NK-92 treated with Interleukin-12 subunit alpha and Interleukin-12 subunit beta, amount 100 ng/mL, for 24 hours (cell line): ENCODE measurements at places on chromosomes 5 and 9.

DNA sequence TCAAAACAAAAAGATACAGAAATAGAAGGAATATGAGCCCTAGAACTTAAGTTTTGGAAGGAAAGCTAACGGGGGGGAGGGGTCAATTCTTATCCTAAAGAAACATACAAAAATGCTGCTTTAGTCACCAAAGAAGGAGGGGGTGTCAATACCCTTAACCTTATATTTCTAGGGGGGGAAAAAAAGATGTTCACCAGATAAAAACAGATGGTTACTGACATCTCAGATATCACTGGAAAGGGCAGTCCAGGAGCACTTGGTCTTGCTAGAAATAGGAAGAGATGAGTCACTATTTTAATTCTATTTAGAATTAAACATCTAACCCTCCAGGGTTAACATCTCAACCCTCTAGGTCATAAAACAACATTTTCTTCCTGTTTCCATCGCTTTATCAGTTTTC, 1.7 kb downstream of the DIAPH1 start:
- DNase-seq = no peak

- DNase-seq = no peak
Observed at GRCh38 chr5:84872768-84873167, 488.1 kb upstream of the EDIL3 start.

DNA sequence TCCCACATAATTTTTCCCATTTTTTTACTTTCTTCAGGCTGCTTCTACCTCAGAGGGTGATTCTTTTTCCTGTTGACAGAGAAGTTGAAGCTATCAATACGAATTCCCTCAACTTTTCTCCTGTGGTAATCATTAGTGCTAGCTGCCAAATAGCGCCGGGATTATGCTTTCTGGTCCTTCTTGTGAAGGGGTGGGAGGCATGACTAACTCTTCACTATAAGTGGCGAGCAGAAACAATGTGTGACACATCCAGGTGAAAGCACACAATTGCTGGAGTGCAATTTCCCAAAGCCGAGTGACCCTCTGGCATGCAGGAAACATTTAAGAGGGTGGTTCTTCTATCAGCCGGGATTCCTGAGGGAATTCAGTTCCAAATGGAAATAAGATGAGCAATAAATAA, 56.0 kb downstream of the TRPC7 start:
- DNase-seq = no peak

DNA sequence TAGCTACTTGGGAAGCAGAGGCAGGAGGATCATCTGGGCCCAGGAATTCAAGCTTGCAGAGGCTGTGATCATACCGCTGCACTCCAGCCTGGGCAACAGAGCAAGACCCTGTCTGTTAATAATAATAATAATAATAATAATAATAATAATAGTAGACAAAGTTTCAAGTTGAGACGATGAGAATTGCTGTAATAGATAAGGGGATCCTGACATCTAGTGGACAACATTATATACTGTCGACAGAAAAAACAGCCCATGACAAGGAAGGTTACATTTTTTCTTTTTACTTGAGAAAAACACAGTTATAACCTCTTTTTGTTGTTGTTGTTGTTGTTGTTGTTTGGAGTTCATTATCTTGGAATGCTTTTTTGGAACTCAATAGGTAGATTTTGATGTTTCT, 35.3 kb downstream of the NDFIP1 start:
- no peak for DNase-seq

- no peak for DNase-seq
Observed at GRCh38 chr9:91644433-91644832, 220.8 kb upstream of the NFIL3 start.

GRCh38 chr5:10169359-10169758, 80.3 kb downstream of the ATPSCKMT start:
- DNase-seq = no peak

DNA sequence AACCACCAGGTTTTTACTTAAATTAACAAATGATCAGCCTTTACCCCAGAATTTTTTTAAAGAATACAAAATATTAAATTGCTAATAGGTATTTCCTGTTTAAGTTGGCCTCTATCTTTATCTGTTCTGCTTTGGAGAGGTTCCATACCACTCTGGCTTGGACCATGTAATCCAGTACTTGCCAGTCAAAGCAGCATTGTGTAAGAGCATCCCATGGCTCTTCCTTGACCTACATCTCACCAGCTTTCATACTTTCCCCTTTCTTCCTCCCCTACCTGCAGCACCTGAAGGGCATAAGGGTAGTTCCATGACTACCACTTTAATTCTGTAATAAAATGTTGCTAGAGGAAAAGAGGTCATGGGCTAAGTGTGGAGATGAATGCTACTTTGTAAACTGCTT, 140.8 kb upstream of the MTAP start:
- DNase-seq = no peak

DNA sequence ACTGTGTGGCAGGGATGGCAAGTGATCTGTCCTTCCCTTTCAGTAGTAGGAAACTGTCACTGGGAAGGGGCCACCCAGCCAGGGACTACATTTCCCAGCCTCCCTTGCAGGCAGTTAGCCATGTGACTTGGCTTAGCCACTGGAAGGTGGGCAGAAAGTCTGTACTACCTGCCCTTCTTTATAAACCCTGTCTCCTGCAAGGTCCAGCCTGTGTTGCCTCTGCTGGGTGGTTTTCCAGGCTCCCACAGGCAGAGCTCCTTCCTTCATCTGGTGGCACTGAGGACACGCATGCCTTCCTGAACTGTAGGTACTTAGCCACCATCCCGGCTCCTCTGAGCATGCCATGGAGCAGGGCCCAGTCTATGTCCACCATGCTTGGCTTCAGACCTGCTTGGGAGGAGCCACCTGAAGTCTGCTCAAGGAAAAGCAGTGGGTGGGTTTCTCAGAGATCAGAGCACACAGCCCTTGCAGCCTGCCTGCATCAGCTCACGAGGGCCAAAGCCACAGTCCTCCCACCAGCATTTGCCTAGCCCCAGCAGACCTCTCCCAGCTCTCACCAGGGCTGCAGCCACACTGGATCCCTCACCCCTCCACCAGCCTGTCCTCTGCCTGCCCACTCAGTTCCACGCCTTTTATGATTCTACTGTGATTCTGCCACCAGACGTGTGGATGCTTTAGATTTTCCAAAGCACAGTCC, 16.7 kb upstream of the SLC25A51 start:
- no peak for DNase-seq

DNA sequence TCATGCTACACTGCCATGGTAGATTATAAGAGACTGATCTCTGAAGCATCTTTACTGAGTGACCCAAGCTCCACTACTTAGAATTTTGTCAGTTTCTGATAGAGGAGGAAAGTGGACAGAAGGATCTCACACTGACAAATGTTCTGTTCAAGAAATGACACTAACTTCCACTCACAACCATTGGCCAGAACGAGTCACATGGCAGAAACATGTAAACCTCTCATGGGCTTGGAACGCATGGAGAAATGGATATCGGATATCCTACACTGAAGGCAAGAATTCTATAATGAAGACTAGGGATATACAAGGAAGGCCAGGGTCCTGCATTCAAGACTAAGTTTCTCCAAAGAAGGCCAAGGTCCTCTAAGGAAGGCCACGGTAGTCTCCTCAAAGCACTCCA, 31.1 kb downstream of the EGFLAM start:
- DNase-seq = no peak

DNA sequence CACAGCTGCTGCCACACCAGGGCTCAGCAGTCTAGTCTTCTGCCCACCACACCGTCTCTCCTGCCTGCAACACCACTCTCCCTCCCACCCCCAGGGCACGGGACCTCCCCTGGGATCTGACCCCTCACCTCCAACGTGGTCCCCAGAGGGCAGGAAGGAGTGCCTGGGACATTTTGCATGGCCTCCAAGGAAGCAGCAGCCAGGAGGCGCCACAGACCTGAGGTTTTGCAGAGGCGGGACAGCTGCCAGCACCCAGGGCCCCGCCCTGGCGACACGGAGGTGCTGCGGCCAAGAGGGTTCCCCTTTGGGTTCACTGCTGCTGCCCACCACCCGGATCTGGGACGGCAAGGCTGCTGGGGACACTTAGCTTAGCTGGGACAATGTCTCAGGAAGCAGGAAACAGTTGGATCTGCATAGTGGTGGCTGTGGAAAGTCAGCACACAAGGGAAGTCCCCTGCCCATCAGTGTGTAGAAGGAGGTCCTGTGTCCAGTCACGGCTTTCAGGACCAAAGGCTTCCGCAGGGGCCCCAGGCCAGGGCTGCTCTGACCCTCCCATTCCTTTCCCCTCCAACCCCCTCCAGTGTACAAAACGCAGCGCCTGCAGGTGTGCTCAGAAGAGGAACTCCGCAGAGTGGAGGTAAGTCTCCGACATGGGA, 13.8 kb downstream of the PROP1 start:
- DNase-seq = no peak

- no peak for DNase-seq
Observed at GRCh38 chr5:110053824-110054223, 364.1 kb downstream of the MAN2A1 start.

- no peak for DNase-seq
Observed at GRCh38 chr5:169157064-169157463, 143.9 kb downstream of the SLIT3 start.

GRCh38 chr5:58985311-58985710, 402.4 kb downstream of the RAB3C start:
- no peak for DNase-seq

DNA sequence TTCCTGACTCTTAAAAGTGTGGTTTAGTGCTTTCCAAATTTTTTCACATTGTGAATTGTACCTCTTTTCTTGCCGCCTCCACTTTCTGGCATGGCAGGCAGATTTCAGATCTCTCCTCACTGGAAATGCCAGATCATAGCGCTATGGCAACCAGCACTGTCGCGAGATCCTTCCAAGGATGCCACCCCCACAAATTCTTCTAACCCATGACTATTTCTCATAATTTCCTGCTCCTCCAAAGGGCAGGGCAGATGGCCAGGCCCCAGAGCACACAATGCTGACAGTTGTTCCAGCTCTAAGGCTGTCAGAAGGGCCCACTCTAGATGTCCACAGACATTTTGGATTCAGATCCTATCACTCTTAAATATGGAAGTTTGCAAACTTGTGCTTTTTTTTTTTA, 446.2 kb upstream of the RIOK2 start:
- no peak for DNase-seq

DNA sequence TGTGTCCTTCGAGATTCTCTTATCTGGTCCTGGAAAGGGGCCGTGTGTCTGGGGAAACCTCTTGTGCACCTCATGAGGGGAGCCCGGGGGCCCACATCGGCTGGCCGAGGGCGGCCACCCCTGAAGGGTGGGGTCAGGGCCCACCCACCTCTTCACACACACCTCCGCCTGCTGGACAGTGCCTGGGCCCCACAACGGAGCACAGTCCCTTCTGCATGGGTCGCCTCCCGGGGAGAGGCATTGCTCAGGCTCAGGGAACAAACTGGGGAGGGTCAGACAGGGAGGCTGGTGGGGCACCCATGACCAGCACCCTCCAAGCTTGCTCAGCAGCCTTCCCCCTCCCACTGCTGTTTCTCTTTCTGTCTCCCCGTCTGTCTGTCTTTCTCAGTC, 1.3 kb upstream of the LRRC14B start:
- DNase-seq = no peak

DNA sequence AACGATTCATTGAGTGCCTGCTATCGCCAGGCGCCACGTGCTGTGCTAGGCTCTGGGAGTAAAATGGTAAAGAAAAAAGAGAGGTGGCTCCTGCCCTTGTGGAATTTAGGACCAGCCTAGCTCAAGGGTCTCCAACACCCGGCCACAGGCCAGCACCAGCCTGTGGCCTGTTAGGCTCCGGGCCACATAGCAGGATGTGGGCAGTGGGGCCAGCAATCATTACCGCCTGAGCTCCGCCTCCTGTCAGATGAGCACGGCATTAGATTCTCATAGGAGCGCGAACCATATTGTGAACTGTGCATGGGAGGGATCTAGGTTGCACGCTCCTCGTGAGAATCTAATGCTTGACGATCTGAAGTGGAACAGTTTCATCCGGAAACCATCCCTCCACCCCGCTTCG, 1.5 kb downstream of the RMRP start:
- no peak for DNase-seq

GRCh38 chr5:146357126-146357525, 18.5 kb downstream of the POU4F3 start:
- no peak for DNase-seq

GRCh38 chr5:178320281-178320855, 87.8 kb upstream of the PHYKPL start:
- DNase-seq = no peak

GRCh38 chr5:159097784-159098602, 1.7 kb downstream of the EBF1 start:
- no peak for DNase-seq

DNA sequence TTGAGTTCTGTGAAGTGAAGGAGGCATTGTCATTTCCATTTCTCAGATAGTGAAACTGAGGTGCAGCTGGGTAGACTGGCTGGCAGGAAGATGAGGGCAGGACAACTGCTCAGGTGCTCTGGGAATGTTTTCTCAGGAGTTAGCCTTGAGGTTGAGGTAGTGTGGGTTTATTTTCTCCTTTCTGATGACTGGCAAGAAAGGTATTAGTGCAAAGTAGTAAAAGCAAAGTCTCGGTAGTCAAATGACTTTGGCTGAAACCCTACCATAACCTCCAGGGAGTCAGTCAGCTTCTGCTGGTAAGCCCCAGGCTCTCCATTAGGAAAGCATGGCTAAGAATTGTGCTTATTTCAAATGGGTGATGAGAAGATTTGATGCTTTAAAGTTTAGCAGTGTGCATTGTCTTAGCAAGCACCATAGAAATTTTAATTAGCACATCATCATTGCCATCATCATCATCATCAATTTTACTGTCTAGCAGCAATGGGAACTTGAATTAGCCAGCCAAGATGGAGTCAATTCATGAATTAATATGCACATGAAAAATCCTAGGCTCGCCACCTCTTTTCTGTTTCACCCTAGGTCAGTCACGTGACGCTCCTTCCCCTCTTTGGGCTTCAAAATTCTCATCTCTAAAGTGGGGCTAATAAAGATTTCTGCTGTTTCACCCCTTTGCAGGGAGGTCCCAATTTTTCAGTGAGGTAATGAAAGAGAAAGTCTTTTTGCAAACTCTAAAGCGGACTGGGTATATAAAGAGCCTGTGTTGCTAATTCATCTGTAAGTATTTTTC, 10.7 kb upstream of the PAPPA start:
- no peak for DNase-seq

- DNase-seq = no peak
Observed at GRCh38 chr5:131968396-131968954, 23.0 kb upstream of the MEIKIN start.

GRCh38 chr5:148043705-148044104, 20.1 kb upstream of the SPINK5 start:
- no peak for DNase-seq

GRCh38 chr9:80679916-80680315, 1009.4 kb downstream of the TLE1 start:
- DNase-seq = no peak
